ENCODE measurements at places on chromosomes 7 and 10.
A peak's percentile ranks its signal among the peaks of the same experiment; 100 is the strongest.

DNA sequence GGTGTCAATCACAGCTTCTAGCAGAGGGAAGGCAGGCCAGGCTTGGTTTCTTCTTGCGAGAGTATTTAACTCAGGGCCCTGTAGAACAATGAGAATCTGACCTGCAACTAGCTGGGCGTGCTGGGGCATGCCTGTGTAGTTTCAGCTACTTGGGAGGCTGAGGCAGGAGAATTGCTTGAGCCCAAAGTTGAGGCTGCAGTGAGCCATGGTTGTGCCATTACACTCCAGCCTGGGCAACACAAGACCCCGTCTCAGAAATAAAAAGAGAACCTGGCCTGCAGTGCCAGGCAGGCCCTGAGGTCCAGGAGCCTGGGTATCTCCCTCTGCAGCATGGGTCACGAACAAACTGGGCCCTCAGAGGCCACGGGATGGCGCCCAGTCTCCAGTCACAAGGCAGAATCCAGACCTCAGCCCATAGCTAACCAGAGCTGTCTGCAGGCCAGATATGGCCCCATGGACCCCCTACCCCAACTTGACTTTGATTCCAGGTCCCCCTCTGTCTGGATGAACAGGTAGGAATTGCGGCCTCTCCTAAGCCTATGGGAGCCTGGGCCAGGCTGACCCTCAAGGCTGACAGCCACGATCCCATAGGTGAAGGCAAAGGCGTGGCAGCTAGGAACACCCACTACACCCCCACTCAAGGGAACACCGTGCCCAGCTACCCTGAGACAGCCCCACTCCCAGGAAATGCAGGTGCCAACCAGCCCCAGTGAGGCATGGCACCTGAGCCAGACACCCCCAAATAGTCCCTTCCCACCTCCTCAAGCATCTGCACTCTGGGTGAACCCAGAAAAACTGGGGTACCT is 102.7 kb upstream of the TNRC18 start:
- DNase-seq, result peak; percentile 63

- peak; percentile 6 for DNase-seq
Measured at GRCh38 chr10:99555825-99556523, 23.2 kb downstream of the NKX2-3 start.

- DNase-seq, result no peak
Measured at GRCh38 chr7:102444961-102445673, 11.7 kb downstream of the ORAI2 start.

DNA sequence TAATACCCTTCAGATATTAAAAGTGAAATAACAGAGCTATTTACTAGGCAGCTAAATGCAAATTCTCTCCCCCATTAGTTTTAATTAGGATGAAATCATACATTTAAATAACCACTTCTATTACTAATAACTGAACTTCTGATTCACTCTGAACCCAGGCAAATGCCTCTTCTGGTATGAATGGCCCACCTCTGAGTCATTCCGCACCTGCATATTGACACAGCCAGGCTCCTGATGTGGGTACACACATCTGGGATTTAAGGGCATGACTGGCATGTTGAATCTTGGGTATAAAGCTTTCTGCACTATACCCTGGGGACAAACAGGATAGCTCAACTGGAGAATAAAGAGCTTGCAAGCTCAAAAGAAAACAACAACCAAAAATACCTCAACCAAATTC is 140.9 kb downstream of the AUTS2 start:
- DNase-seq, result peak; percentile 75

GRCh38 chr10:110923856-110924493 is 4.6 kb downstream of the SHOC2 start:
- DNase-seq, result peak; percentile 90

DNA sequence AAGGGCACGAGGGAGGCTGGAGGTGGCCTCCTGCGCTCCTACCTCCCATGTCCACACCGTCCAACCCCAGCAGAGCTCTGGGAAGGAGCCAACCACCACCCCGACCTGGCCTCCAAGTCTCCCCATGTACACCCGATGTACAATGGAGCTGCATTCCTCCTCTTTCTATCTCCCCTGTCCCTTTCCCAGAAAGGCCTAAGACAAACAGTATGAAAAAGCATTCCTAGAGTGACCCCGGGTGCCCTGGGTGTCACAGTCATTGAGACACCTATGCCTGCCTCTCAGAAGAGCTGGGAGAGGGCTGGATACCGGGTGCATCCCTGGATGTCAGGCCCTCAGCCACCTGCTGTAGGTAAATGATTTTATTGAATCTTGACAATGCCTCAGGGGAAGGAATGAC is 248.1 kb downstream of the EMX2 start:
- DNase-seq, result no peak

DNA sequence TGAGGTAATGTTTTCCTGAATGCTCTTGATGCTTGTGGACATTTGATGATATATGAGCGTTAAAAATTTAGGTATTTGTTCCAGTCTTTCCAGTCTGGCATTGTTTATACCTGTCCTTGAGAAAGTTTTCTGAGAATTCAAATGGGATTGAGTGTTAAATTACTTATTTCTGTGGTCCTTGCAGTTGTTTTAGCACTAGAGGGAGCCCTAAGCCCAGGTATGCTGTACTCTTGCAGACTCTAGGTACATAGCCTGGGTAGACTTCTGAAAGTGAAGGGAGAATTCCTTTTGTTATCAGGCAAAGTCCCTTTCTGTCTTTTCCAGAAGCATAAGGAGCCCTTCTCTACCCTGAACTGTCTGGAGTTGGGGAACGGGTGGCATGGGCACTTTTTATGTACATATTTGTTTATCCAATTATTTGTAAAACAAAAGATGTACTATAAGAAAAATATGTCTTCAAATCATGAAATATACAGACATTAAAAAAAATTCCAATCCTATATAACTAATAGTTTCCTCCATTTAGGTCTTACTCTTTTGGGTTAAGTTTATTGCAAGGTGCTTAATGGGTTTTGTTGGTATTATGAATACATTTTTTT is 262.1 kb downstream of the ATRNL1 start:
- peak; percentile 80 for DNase-seq

DNA sequence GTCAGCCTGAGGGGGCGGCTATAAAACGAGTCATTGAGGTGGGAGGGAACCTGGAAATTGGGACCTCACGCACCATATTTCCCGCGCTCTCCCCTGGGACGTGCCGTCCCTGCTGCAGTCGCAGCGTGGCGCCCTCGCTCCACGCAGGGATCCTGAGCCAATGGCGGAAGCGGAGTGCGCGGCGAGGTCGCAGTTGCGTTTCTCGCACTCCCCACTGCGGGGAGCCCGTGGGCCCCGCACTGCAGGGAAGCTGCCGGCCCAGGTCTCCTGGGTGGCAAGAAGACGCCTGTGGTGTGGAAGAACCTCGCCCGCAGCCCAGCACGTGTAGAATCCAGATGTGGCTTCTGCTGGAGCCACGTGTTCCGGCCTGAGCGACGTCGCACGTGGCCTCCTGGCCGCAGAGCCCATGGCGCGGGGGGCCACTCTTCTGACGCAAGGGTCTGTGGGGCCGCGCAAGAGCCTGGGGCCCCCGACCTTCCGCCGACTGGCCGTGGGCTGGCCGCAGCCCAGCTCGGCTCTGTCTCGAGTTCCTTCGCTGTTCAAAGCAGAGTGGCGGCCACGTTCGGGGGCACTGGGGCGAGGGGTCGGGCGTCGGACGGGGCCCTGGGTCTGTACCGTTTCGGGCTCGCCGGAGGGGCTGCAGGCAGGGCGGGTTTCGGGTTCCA is 26.4 kb downstream of the HIF1AN start:
- peak; percentile 61 for DNase-seq
